ENCODE measurements at places on chromosomes 3 and 15. TPM values are rescaled to one million over a fixed set of nuclear protein-coding genes. Genes with fewer than 3 reads are reported as not detected.

The SERINC4 gene
- total RNA-seq, result not detected

The MOBP gene
- total RNA-seq, result 0.09 TPM

The NGRN gene
- total RNA-seq, result 70.6 TPM

The B3GALNT1 gene
- 6.8 TPM for total RNA-seq

The STXBP5L gene
- total RNA-seq, result not detected

The GHRL gene
- not detected for total RNA-seq

Measured in omental fat pad (tissue), 4 donors.